ENCODE measurements at places on chromosomes 3 and 15.

DNA sequence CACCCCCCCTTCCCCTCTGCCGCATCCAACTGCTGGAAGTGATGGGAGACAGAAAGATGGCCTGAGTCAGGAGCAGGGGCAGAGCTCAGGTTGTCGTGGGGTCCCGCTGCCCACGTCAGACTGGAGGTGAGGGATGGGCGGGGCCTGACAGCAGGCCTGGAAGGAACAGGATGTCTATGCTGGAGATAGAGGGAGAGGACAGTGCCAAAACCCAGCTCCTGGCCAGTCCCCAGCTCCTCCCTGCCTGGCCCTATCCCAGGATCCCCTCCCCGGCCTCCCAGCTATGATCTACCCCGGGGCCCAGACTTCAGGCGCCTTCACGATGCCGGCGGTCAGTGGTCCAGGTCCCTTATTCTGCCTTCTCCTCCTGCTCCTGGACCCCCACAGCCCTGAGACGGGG is at the start of gene LMAN1L:
LMAN1L (plus strand) TSS at position 303 of the 400 bp plus-strand sequence; CDS start at position 323, 20 bp downstream.
- DNase-seq, result no peak

- no peak for DNase-seq
Observed at GRCh38 chr15:96276438-96277210, 53.9 kb upstream of the NR2F2 start.

GRCh38 chr3:62248734-62249483 is 124.4 kb downstream of the FEZF2 start:
- DNase-seq, result no peak

DNA sequence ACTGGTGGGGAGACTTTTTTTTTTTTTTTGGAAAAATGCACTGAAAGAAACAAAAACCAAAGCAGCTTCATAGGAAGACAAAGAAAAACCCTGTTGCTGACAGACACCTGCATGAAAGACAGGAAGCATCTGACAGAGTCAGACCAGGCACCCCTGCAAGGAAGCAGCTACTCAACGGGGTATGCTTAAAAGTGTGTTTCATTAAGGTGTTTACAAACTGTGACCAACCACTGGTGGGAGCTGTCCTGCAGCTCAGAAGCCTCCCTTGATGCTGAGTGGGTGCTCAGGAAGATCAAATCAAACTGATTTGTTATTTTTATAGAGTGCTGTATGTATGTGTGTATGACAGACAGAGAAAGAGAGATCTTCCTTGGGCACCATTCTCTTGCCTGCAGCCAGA is 34.7 kb upstream of the AGBL1 start:
- no peak for DNase-seq

GRCh38 chr3:64073158-64073761 is 50.0 kb upstream of the PSMD6 start:
- no peak for DNase-seq
